Activated CD4-positive, alpha-beta T cell treated with anti-CD3 and anti-CD28 coated beads, Interleukin-2, amount 50 U/mL, for 48 hours (primary cell): ENCODE measurements at places on chromosomes 11 and 22.

DNA sequence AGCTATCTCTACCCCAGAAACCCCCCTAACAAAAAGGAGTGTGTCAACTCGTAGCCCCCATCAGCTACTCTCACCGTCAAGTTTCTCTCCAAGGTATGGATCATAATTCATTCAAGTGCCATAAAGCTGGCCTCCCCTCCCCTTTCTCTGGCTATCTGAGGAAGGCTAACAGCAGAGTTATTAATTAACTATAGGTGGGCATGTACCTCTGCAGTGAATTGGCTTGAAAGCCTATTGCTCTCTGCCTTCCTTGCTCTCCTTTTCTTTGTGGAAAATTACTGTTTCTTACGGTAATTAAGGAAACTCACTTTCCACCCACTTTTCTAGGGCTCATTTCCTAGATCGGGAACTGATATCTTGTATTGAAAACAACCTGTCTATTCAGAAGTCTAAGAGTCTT is 14.1 kb downstream of the POLA2 start:
- DNase-seq: no peak

DNA sequence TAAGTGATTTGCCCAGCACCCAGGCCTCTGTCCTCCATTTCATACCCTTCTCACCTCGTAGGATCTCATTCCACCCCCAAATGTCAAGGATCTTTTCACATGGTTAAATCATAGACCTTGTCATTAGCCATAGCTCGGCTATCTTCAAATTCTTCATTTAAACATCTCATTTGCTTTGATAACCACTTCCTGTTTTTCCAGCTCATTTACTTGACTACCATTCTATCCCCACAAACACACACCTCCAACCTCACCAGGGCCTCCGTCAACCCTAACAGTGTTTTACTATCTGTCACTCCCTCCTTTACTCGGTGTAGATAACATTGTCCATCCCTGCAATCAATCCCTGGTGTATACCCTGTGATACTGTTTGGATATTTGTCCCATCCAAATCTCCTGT is 36.8 kb upstream of the LARGE1 start:
- no peak for DNase-seq

DNA sequence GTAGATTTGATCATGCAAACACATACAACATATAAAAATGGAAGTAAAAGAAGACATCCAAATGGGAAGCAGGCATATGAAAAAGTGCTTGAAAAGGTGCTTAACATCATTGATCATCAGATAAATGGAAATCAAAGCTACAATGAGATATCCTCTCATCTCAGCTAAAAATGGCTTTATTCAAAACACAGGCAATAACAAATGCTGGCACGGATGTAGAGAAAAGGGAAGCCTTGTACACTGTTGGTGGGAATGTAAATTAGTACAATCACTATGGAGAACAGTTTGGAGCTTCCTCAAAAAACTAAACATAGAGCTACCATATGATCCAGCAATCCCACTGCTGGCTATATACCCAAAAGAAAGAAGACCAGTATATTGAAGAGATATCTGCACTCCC is 549 bp upstream of the TCN1 start:
- DNase-seq: no peak

- peak; percentile 52 for DNase-seq
Observed at GRCh38 chr22:38973289-38974169, 8.6 kb upstream of the APOBEC3B start.

- DNase-seq: no peak
Observed at GRCh38 chr11:1153105-1153950, 4.4 kb upstream of the MUC5AC start.
